ENCODE measurements at places on chromosomes 5 and 9.

GRCh38 chr9:99626426-99626825 lies 195.3 kb upstream of the NR4A3 start:
- no peak for DNase-seq

GRCh38 chr5:14187660-14188059 lies 44.5 kb downstream of the TRIO start:
- no peak for DNase-seq

DNA sequence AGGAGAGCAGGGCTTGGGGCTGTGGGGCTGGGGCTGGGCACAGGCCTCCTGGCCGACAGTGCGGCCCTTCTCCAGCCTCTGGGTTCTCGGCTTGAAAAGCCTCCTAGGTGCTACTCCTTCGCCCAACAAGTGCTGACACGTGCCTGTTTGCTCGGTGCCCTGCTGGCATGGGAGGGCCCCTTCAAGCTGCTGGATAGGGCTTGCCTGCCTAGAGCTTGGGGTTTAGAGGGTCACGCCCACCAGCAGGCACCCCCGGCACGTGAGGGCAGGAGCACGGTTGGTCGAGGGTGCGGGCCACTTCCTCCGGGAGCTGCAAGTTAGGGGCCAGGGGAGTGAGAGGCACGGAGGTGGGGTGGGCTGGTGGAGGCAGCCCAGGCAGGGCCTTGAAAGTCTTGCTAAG lies 106.2 kb downstream of the RXRA start:
- DNase-seq = no peak

- DNase-seq = peak; percentile 29
Observed at GRCh38 chr9:91515074-91515687, 91.5 kb upstream of the NFIL3 start.

DNA sequence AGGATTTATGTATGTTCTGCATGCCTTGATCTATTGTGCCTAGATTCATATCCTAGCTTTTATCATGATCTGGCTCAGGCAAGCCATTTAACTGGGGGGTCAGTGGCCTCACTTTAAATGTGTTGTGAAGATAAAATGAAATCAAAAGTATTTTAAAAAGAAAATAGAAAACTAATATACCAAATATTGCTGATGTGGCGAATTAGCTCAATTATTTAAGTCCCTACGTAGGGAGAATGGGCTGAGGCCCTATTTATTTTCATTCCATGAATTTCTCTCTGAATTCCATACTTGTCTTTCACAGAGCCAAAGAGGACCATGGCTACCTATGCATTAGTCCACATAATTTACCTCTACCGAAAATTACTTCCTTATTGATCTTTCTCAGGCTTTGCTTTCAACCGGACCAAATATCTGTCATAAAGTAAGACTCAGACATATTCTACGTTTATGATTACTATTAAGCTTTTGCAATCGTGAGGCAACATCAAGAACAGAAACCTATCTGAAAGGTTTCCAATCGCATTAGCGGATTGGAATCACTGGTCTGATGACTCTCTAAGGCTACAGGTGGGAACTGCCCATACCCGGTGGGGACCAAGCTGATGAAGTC lies 1.7 kb downstream of the MBLAC2 start:
- no peak for DNase-seq

DNA sequence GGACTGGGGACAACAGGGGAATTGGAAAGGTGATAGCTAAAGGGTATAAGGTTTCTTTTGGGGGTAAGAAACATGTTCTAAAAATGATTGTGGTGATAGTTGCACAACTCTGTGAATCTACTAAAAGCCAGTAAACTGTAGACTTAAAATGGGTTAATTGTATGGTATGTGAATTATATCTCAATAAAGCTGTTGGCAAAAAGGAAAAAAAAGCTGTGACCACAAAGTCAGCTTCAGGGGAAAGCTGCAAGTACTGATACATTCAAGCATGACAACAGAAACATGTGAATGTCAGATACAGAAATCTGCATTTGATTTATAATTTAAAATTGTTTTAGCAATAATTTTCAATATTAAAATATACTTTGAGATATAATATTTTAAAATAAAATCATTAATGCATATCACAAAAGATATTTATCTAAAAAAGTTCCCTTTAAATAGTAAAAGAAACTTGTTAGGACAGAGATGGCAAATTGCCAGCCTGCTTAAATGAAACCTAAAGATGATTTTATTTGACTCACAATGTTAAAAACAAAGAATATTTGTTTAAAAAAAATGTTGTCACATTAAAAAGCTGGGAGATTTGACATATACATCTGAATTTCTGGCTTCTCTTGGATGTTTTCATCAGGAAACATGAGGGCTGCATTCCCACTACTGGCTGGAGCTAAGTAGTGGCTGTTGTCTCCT lies 66.0 kb downstream of the TBCA start:
- DNase-seq = no peak

DNA sequence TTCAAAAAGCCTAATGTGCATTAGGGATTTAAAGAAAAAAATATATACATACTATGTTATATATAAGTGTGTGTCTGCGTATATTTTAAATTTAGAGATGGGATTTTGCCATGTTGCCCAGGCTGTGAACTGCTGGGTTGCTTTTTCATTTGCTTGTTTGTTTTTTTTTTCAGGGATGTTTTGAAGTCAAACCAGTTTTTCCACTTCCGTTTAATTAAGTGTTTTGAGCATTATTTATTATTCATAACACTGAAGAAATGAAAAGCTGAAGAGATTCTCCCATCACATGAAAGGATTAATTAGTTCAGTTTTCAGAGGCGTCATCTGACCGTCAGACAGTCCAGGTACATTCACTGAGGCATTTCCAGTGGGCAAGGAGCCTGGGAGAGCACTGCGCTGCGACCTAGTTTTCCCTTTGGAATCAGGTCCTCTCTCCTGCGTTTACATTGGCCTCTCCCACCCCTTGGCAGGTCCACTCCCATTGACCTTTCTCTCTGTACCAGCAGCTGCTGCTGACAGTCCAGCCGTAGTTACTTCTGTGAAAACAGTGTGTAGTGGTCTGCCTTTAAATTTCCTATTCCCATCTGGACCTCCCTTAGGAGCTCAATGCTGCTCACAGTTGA lies 26.0 kb downstream of the ARRDC3 start:
- DNase-seq = no peak

- DNase-seq = no peak
Observed at GRCh38 chr5:27130587-27130986, 92.2 kb upstream of the CDH9 start.

DNA sequence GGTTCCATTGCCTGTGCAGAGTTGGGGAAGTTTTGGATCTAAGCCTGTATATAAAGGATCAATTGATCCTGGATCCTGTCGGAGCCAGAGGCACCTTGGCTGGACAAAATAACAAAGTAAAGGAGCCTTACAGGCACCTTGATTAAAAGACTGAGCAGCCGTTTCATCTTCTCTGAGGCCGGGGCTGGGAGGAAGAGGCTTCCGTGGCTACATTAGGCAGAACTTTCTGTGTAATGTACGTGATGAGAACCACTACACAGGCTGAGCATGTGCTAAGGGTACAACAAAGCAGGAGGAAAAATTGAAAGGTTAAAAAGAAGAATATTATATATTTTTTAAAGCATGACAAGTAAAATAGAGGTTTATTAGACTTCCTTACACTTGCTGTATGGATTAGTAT lies 37.0 kb downstream of the IL31RA start:
- no peak for DNase-seq

- no peak for DNase-seq
Observed at GRCh38 chr5:54669845-54670244, 152.3 kb downstream of the SNX18 start.

DNA sequence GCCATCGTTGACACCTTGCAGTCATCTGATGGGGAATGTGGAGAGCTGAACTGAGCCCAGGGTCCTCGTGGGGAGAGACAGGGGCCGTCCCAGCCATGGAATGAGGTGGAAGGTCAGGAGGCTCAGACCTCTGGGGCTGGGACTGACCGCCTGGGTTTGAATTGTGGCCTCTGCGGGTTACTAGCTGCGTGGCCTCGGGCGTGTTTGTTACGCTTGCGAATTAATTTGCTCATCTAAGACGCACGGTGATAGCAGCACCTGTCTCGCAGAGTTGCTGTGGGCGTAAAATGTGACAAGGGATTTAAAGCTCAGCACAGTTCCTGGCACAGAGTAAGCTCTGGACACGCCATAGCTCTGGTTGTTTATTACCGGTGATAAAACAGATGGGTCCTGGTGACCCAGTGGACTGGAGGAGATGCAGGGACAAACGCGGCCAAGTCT lies 19.4 kb upstream of the DAB2IP start:
- no peak for DNase-seq

DNA sequence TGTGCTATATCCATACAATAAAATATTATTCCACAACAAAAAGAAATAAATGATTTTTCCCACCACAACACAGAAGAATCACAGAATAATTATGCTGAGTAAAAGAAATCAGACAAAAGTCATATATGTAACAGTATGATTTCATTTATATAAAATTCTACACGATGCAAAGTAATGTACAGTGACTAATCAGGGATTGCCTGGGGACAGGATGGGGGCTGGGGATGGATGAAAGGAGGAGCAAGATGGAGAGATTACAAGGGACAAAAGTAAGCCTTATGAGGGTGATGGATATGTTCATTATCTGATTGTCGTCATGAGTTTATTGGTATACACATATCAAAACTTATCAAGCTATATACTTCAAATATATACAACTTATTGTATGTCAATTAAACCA lies 154.0 kb downstream of the FBN2 start:
- DNase-seq = no peak

GRCh38 chr9:77954666-77955015 lies 77.0 kb downstream of the GNAQ start:
- DNase-seq = no peak

DNA sequence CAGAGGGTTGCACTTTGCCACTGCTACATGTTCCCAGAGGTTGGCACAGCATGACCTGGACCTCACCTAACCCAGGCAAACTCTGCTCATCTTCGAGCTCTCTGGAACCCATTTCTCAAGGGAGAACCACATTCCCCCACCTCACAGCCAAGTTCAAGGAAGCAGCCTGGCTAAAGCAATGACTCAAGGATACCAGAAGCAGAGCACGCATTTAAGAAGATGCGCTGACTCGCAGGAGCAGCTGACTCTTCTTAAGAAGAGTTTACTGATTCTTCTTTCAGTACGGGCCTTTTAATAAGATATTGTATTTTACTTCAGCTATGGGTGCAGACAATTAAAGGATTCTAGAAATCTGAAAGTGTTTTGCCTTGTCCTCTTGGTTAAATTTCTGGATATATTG lies 4.1 kb upstream of the SEMA5A start:
- DNase-seq = no peak

GRCh38 chr9:16352791-16353401 lies 517.6 kb downstream of the BNC2 start:
- no peak for DNase-seq

GRCh38 chr5:91419571-91420537 lies 36.7 kb upstream of the ARRDC3 start:
- DNase-seq = no peak

DNA sequence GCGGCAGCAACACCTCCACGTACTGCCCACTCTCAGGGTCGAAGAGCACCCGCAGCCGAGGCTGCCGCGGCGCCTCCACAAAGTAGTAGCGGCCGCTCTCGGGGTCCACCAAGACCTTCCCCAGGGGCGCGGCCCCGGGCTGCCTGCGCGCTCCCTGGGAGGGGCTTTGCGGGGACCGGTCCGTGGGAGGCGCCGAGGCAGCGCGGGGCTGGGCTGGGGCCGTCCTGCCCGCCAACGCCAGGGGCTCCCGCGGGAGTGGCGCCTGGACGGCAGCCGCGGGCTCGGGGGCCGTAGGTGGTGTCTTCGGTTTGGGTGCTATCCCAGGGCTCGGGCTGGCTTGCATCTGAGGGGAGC lies 2.6 kb upstream of the MZB1 start:
- no peak for DNase-seq

GRCh38 chr5:127564002-127564769 lies 46.7 kb downstream of the PRRC1 start:
- no peak for DNase-seq

DNA sequence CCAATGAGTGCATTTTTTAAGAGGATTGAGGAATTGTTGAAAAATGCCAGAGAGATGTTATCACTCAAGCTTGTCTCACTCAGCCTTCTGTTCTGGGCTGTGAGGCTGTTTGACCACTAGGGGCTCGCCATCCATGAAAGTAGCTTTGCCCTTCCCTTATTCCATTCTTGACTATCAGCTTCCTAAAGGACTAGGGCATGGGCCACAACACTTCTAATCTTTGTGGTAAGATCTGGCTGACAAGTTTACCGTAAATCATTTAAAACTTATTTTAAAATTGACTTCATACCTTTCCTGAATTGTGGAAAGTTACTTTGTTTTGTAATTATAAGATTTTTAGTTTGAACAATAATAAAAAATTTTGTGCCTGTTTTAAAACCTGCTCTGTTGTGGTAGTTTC lies 49.5 kb downstream of the TJP2 start:
- peak; percentile 51 for DNase-seq

GRCh38 chr5:54956922-54957321 lies 28.5 kb downstream of the ESM1 start:
- DNase-seq = no peak

- DNase-seq = no peak
Observed at GRCh38 chr5:10262121-10262774, 12.2 kb downstream of the CCT5 start.

- DNase-seq = no peak
Observed at GRCh38 chr9:18747595-18747994, 273.6 kb downstream of the ADAMTSL1 start.

DNA sequence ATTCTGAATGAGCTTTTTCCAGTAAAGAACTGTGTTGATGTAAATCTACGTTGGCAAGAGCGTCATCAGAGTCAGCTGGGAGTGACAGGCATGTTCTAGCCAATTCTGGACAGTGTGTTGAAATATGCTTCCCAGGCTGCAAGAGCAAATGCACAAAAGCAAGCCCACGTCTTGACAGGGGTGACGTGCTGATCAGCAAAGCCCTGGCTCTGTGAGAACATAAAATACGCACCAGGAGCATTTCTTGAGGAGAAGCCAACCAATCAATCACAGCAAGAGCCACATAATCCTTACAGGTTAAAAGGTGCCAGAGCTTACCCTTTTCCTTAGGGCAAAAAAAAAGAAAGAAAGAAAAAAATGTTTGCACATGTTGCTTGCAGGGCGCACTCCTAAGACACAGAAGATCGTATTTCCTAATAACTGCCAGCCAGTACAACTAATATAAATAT lies 148.1 kb downstream of the PDE4D start:
- DNase-seq = no peak

DNA sequence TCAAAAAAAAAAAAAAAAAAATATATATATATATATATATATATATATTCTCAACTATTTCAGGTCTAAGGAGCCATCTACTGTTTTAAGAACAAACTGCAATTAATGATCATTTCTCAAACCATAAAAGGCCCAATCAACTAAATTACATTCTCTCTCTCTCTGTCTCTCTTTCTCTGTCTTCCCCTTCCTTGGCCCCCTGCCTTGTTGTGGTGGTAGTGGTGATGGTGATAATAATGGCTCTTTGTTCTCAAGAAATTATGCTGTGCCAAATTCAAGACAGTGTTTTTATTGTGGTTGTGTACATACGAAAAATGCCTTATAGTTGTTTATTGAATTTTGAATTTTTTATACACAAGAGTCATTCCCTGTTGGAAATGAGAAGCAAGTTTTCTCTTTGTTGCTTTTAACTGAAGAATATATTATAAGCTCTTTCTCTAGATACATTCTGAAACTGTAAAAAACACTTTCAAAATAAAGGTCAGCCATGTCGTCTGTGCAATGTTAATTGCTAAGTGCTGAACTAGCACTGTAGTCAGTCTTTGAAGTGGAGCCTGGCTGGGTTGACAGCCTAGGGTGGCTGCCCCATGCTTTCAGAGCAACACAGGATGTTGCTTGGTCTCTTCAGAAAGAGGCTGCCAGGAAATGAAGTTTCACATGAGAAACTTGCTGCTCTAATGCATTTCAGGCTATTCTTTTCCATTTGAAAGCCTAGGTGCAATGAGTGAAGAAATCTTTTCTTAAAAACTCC lies 96.0 kb downstream of the HINT1 start:
- no peak for DNase-seq

Measured in amniotic stem cell (primary cell).